Forelimb muscle (tissue), 1 donor: ENCODE measurements at places on chromosomes 1 and 21. TPM values are rescaled to one million over a fixed set of nuclear protein-coding genes. Genes with fewer than 3 reads are reported as not detected.

Gene CLEC20A
- not detected for polyA plus RNA-seq

Gene FAM110D
- 0.76 TPM for polyA plus RNA-seq

Gene OR2T11
- polyA plus RNA-seq: not detected

Gene BSND
- 0.04 TPM for polyA plus RNA-seq

Gene PTPRU
- polyA plus RNA-seq: 14.1 TPM

Gene ANGPTL1
- 63.0 TPM for polyA plus RNA-seq

Gene AADACL4
- not detected for polyA plus RNA-seq

Gene CENPF
- polyA plus RNA-seq: 27.5 TPM
